Caki2 (cell line): ENCODE measurements at places on chromosomes 4 and X. TPM values are rescaled to one million over a fixed set of nuclear protein-coding genes. Genes with fewer than 3 reads are reported as not detected.

GRCh38 chr4:179803857-179804256, 2361.6 kb upstream of the AGA start:
- DNase-seq = no peak

- DNase-seq = no peak
Measured at GRCh38 chr4:157314906-157315305, 94.4 kb downstream of the GRIA2 start.

GRCh38 chr4:113788888-113789287, 27.4 kb upstream of the CAMK2D start:
- no peak for DNase-seq

- DNase-seq = no peak
Measured at GRCh38 chrX:77548751-77549150, 101.6 kb downstream of the FGF16 start.

GRCh38 chr4:158861766-158862165, 92.9 kb downstream of the FNIP2 start:
- no peak for DNase-seq

DNA sequence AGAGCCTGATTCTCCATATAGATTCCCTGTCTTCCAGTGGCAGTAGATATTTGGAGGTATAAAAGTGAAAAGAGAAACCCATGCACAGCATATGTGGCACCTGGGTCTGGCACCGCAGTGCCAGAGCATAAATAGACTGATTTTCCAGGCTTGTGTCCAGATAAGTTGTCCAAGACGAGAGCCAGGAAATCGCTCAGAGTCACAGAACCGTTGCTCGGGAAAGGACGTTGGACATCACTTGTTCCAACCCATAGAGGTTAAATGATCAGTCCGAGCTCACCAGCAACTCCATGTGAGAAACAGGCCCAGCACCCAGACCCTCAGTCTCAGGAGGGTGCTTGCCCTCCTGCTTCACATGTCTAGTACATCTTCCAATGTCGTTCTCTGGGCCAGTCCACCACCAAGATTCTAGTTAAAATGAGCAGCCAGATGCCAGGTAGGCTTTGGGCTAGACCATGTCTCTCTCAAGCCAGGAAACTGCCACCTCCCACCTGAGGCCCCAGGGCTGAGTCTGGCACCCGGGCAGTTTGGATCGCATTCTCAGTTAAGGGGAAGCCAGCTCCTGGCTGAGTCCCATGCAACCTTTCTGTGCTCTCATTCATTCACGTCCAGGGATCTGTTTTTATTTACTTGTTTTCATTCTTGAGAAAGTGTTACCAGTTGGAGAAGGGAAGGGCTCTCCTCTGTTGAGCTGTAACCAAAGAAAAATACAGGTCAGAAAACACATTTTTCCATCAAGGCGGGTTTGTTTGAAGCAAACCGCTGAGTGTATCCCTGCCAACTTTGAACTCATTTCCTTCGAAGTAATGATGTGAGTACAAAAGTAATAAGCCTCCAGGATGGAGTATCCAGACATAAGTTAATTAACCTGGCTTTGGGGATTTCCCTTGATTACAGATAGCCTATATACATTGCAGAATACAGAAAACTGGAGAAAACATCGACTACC, 91.7 kb downstream of the PHOX2B start:
- DNase-seq = no peak

MID1 gene
- 12.5 and 26.7 TPM in 2 replicates for total RNA-seq

DNA sequence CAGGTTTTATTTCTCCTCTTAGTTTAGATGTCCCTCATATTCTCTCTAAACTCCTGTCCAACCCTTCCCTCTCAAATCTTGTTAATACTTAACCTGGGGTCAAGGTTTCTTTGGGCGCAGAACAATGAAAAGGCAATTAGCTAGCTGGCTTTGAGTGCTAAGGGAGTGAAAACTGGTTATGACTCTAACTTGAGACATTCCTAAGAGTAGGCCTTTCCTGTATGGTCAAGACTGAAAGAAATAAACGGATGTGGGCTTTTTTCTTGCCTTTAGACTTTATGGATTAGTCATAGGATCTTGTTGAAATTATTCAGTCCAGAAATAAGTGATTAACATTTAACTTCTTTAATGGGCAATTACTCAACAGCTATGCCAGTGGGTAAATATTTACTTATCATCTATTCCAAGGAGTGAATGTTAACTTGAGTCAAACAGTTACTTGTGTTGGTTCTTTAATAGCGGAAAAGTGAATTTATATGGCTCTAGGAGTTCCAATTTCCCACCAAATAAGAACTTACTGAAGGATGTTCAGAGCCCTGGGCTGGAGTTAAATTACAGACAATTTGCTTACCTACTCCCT, 141.7 kb upstream of the SCML1 start:
- DNase-seq = peak; percentile 93

TMEM31 gene
- not detected in 2 replicates for total RNA-seq

RHOH gene
- 0.24 TPM in 1 of 2 replicates, not detected in the other for total RNA-seq

DNA sequence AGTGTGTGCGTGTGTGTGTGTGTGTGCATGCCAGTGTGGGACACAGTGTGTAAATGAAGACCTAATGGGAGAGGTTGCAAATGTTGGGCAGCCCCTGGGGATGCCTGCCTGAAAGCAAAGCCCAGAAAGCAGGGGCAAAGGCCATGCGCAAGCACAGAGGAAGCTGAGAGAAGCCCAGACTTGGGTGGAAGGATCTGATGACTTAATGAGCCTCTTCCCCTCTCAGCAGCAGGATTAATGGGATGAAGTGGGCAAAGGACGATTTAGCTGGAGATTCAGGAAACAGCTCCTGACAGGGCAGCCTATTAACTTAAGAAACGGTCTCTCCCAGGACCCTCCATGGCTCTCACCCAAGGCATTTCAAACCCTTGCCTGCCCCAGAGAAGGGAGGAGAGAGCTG, 107.3 kb downstream of the EFNB1 start:
- DNase-seq = no peak

GAGE12E gene
- not detected in 2 replicates for total RNA-seq

DNA sequence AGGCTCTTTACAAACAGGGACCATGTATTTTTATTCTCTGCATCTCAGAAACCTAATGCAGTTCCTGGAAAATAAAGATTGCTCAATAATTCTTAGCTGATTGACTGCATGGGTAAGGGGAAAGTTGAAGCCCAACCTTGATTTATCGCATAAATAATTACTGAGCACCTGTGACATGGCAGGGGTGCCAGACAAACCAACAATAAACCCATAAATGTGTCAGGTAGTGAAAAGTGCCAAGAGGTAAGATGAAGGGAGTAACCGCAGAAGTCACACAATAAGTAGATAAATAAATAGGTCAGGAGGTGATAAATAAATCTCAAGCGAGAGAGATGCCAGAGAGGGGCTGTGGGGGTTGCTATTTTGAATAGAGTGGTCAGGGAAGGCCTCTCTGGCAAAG, 20.1 kb upstream of the AP1S2 start:
- no peak for DNase-seq

DNA sequence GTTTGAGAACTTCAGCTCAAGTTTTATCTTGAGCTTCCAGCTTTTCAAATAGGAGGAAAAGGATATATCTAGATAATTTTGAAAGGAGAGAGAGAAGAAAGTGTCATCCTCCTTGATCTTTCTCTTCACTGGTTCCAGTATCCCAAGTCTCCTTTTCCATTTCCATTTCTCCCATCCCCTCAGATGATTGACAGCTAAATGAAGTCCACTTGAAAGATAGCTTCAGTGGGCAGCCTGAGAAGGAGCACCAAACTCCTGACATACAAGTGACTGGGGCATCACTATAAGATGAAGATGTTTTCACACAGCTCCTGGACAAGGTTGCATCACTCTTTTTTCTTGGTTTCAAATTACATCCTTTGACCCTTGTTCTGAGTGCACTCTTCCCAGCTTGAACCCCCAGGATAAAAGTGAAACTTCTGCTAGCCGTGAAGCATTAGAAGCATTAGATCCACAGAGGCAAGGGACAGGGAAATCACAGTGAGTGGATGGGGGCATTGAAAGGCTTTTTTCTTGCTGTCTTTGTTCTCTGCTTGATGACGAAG, 17.5 kb upstream of the MAGEA10 start:
- DNase-seq = no peak

GRCh38 chr4:3863841-3864741, 97.9 kb downstream of the ADRA2C start:
- no peak for DNase-seq

DNA sequence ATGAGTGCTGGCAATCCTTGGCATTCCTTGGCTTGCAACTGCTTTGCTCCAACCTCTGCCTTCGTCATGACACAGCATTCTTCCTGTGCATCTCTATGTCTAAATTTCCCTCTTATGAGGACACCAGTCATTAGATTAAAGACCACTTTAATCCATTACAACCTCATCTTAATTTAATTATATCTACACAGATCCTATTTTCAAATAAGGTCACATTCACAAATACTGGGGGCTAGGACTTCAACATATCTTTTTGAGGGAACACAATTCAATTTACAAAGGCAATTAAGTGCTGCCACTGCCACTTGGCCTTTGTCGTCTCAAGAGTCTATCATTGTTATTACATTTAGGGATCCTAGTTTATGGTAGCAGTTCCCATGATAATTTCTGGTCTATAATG, 163.7 kb upstream of the PPP1R2C start:
- DNase-seq = no peak

DNA sequence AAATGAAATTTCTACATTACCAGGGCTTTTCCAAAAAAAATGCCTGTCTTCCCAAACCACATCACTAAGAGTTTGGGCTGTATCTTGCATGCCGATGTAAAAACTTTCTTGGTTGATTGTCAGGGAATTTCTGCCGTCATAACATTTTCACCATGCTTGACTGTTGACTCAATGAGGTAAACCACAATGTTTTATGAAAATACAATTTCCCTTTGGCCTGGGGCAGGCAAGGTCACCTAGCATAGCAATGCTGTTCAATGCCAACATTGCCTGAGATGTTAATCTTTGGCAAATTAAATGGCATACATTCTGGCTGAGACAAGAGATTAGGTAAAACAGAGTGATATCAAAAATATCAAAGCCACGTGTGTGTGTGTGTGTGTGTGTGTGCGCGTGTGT, 137.1 kb upstream of the TBL1X start:
- DNase-seq = peak; percentile 71

GRCh38 chr4:21522296-21522695, 426.3 kb downstream of the KCNIP4 start:
- DNase-seq = no peak

DNA sequence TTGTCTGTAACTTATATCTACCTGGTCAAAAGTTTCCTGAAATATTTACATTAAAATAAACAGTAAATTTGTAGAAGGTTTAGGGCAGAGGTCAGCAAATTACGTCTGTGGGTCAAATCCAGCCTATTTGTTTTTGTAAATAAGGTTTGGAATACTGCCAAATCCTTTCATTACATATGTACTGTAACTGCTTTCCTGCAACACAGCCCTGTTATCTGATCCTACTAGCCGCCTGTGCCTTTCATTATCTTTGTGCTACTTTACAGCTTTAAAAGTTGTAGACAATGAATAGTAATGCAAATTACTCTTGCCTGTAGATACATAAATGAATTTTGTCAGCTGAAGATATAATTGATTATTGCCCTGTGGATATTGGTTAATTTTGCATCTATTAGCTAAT, 369.6 kb upstream of the SLC7A11 start:
- no peak for DNase-seq

DNA sequence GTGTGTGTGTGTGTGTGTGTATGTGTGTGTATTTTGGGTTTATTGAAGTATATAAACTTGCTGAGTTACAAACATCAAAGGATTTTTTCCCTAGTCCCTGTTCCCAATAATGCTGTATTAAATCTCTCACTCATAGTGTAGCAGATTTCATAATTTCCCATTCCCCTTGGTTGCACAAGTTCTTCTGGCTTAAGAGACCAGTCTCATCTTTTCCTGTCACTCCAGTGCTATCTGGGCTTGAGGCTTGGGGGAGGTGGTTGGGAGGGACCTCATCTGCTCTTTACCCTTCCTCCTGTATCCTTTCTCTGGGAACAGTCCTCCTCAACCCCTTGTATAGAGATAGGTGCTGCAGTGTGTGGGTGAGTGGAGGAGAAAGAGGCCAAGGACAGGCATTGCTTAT, 285.4 kb upstream of the BOD1L1 start:
- no peak for DNase-seq

GUCY1A1 gene
- 15.5 and 17.2 TPM in 2 replicates for total RNA-seq

DNA sequence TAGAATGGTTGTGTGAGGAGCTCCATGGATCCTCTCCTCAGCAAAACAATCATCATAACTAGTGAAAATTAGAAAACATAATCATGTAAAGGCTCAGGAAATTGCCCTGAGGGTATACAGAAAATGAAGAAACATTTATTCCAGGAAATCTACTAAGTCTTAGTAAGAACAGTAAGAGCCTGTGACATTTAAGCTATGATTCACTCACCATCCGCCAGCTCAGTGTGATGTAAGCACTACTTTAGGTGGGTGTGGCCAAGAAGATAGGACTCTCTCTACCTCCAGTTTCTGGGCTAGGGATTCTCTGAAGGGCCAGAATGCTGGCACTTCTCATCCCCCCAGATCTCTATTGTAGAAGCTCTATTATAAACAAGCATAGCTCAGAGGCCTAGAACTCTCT, 147.5 kb downstream of the DLG3 start:
- DNase-seq = peak; percentile 13

DNA sequence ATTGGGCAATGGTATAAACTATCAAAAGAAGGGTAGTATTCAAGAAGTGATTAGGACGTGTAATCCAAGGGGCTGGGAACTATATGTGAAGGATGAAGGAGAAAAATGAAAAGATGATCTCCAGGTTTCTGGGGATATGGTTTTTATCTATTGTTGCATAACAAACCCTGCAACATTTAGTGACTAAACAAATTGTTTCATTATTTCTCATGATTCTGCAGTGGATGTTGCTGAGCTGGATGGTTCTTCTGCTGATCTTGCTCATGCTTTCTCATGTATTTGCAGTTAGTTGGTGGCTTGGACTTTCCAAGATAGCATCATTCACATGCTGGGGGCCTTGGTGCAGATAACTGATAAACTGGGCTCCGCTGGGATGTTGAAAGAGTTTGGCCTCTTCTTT, 29.1 kb downstream of the PHOX2B start:
- DNase-seq = no peak

DNA sequence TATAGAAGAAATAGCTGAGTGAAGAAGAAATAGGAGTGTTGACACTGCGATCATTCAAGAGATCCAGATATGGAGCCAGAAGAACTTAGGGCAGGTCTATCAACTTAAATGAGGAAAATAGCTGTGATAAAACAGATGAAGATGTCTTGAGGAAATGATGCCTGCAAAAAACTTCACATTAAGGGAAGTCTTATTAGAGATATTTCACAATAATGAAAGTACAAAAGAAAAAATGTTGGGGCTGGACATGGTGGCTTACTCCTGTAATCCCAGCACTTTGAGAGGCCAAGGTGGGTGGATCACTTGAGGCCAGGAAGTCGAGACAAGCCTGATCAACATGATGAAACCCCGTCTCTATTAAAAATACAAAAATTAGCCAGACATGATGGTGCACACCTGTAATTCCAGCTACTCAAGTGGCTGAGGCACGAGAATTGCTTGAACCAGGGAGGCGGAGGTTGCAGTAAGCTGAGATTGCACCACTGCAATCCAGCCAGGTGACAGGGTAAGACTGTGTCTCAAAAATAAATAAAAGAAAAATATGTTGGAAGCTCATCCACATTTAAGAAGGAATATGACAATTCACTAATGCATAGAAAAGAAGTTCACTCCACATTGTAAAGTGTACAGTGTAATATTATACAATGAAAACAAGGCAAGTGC, 56.3 kb downstream of the PKD2 start:
- no peak for DNase-seq

- no peak for DNase-seq
Measured at GRCh38 chr4:156710365-156711192, 261.0 kb downstream of the PDGFC start.

GAGE2A gene
- not detected in 2 replicates for total RNA-seq
